ENCODE measurements at places on chromosomes 1 and 21.

GRCh38 chr1:39205102-39205780 is 746 bp downstream of the MACF1 start:
- DNase-seq = no peak

DNA sequence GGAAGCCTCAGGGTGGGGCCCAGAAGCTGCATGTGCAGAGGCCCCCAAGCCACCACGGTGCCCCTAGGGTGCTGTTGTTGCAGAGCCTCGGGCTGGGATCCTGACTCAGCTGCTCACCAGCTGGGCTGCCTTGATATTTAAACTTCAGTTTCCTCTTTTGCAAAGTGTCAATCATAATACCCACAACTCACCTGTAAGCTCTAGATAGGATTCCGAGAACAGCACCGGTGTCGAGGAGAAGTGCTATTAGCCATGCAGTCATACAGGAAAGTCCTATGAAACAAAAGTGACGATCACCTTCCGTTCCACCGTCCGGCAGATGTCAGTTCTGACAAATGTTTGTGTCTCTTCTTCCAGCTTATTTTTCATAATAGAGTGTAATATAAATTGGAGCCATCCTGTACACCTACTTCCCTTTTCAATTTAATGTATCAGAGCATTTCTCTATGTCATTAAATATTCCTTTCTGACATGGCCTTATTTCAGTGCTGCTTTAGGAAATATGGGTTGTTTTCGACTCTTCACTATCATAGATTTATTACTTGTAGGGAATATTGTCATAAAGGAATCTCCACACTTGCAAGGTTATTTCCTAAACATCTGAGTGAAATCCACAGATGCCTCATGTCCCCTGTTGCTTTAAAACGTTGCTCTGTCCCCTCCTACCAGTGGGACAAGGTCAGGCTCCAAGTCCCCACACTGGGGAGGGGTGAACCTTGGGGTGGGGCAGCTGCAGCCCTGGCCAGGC is 100.8 kb downstream of the SIK1 start:
- no peak for DNase-seq

- no peak for DNase-seq
Measured at GRCh38 chr1:232183802-232184201, 446.1 kb downstream of the SIPA1L2 start.

DNA sequence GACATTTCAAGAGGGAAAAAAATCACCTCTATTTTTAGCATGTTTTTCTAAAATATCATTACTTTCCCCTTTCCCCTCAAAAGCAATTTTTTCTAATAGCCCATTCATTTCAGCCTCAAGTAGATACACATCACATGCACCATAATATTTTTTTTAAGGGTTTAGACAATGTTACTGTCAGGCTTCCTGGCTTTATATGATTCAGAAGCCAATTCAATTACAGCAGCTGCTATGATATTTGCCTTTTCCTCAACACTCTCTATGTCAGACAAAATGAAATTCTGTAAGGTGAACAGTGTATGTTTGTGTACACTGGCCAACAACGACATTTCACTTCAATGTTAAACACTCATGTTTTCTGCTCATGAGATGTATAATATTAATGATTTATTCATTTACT is 46.5 kb downstream of the OMA1 start:
- DNase-seq = no peak

DNA sequence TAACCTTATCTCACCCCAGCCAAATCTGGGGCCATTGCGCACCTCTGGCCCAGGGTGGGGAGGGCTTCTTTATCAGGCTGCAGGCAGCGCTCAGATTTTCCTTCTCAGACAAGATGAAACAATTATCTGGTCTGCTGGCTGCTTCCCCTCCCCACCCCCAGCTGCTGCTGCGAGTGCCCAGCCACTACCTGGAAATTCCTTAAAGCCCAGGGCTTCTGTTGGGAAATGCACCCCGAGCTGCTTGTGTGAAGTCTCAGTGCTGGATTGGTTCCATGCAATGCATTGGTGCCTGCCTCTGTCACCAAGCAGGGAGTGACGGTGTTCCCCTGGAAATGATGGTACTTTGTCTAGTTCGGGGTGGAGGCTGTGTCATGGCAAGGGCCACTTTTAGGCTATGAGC is 18.5 kb upstream of the ACTL8 start:
- DNase-seq = no peak

DNA sequence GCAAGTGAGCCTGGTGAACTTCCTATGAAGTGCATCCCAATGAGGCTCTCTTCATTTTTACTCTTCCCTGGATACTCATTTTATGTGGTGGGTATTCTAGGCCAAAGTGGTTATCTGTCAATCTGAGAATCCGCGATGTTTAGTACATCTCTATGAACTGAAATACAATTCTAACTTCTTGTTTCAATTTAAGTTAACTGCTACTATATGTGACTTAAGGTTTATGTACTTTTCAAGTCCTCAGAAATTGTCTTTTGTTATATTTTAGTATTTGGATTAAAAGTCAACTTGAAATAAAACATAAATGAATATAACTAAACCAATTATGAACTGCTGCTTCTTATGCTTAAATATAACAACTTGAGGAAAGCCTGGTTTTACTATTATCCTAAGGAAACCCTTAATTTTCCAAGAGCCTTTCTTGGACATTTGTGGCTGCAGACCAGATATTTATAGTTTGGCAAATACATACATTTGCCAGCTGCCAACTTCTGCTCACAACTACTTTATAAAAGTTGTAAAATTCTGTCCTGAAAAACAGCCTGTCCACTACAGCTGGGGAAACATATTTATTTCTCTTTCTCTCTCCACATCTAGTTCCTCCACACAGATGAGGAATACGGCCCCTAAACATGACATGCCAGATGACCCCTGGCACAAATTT is 60.4 kb downstream of the ENAH start:
- no peak for DNase-seq

Measured in right renal pelvis (tissue), 4 donors.